ENCODE measurements at places on chromosomes 3 and 15.

GRCh38 chr3:62164196-62164595 is 209.2 kb downstream of the FEZF2 start:
- no peak for DNase-seq

- DNase-seq, result no peak
Measured at GRCh38 chr3:196659901-196660351, 20.4 kb downstream of the NRROS start.

GRCh38 chr3:40782111-40782721 is 257.5 kb downstream of the ZNF621 start:
- no peak for DNase-seq

GRCh38 chr3:155080692-155081091 is 573 bp downstream of the MME start:
- no peak for DNase-seq

DNA sequence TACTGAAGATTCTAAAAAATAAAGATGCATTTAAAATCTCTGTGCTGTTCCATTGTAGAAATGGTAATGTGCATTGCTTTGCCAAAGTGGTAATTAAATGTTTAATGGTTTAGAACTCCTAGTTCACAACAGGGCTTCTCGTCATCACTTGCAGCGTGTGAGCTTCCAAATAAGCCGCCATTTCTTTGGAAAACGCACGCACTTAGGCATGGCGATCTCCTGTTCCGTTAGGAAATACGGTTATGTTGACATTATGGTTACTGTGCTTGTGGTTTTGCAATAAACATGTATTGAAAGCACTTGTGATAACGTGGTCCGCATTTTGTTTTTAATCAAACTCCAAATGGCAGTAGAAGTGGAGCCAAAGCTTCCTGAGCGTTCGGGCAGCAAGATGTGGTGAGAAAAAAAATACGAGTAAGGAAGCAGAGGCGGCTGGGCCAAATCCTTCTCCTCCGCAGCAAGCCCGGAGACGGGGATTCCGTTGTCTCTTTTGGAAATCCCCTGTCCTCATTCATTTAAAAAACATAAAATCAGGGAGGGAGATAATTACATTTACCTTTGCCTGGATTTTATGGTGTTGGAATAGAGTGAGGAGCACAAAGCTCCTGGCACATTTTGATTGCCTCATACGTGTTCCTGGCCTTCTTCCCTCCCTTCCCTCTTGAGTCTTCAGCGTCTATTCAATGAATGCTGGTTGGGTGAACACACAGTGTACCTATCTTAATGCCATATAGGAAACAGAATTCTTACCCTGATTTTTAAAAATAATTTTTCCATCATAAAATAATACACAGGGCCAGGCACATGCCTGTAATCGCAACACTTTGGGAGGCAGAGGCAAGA is 97.5 kb downstream of the SLC49A4 start:
- no peak for DNase-seq
